NAMALWA (cell line): ENCODE measurements at places on chromosomes 16 and 17.

DNA sequence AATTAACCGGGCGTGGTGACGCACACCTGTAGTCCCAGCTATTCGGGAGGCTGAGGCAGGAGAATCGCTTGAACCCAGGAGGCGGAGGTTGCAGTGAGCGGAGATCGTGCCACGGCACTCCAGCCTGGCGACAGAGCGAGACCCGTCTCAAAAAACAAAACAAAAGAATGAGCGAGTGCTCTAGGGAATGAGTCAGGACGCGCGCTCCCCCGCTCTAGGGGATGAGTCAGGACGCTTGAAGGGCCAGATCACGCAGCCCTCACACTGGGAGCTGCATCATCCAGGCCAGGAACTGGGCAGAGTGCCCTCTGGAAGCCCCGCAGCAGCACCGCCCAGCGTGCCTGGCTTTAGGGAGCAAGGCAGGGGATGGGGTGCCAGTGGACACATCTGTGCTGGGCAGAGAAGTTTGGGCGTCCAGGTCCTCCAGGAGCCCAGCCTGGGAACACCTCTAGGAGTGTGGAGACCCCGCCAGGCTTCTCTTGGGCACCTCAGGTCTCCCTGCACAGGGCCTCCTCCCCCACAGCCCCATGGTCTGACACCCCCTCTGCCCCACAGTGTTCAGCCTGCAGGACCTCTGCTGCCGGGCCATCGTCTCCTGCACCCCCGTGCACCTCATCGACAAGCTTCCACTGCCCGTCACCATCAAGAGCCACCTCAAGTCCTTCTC is 3.9 kb upstream of the WFIKKN1 start:
- DNase-seq, result no peak

DNA sequence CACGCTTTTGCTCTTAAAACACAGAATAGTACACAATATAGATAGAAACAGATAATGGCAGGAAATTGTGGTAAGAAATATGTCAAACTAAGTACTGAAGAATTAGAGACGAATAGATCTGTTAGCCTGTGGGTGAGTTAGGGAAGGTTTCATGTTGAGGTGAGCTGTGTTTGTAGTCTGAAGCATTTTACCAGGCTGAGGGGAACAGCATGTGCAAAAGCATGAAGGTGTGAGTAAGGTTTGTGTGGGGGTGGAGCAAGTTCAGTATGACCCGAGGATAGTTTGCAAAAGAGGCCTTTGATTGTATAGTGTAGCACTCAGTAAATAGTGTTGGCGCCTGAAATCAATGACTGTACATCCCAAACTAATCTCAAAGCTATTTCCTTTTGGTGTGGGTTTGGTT is 13.8 kb downstream of the IGSF6 start:
- no peak for DNase-seq

GRCh38 chr17:76018801-76019200 is 8.3 kb downstream of the EVPL start:
- DNase-seq, result no peak

GRCh38 chr17:78966123-78966813 is 13.5 kb downstream of the LGALS3BP start:
- no peak for DNase-seq

DNA sequence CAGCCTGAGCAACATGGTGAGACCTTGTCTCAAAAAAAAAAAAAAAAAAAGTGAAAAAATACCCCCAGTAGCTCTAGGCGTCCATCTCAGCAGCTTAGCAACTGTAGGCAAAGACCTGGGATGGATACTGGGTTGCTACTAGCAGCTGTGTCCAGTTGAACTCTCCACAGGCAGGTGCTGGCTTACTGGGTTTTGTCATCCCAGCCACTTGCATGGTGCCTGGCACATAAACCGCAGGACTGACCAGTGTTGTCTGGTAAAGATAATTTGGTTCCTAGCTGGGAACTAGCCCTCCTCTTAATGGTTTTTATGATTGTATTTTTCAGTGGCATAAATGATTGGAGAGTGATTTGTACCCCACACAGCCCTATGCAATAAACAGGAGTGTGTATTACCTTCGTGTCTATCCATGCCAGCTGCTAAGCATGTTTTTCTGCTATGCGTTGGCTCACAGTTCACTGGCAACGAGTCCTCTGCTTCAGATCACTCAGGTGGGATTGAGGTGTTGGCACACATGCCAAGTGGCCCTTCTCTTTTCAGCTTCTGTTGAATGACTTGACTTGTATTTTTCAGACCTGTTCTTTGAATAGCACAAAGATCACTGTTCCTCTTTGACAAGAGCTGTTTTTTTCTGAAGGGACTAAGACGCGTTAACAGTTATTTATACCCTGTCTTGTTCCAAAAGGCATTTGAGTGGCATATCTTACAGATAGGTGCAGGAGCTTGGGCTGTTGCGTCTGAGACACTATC is 352.9 kb downstream of the SNX29 start:
- peak; percentile 70 for DNase-seq

DNA sequence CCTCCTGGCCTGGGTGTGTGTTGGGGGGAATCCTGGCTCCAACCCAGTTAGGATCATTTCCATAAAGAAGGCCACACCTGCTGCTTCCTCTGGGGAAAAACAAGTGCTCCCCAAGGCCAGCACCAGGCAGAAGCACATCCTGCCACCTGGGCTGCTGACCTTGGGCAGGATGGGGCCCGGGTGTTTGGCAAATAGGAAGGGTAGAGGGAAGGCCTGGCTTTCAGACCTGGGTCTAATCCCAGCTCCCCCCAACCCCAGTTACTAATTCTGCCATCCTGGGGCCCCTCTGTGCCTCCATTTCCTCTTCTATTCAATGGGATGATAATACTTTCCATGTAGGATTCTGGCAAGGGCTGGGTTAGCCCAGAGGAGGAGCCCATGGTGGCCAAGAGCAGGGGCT is 3.0 kb upstream of the NLRC5 start:
- DNase-seq, result no peak

DNA sequence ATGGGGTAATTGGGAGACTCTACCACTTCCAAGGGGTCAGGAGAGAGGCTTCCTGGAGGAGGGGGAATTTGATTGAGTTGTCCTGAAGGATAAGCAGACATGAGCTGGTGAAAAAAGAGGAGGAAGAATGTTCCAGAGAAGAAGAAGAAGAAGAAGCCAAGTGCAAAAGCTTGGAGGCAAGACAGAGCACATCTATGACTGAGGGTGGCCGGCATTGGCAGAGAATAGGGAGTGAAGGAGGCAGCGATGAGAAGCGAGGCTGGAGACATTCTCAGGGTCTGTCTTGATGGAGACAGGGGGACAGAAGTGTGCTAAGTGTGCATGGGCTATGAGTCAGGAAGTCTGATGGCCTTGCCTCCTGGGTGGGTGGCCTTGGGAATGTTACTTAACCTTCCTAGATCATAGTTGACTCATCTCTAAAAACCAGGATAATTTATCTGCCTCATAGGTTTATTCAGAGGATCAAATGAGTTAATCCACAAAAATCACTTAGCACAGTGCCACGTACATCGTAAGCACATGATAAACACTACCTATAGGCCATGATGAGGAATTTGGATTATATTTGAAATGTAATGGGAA is 171.7 kb downstream of the ABCC12 start:
- DNase-seq, result no peak

GRCh38 chr16:30084816-30085159 is 6.9 kb downstream of the TBX6 start:
- DNase-seq, result no peak

- no peak for DNase-seq
Observed at GRCh38 chr16:30033270-30033669, 2.2 kb upstream of the TLCD3B start.
